Activated CD4-positive, CD25-positive, alpha-beta regulatory T cell (primary cell): ENCODE measurements at places on chromosomes 1 and 21.

DNA sequence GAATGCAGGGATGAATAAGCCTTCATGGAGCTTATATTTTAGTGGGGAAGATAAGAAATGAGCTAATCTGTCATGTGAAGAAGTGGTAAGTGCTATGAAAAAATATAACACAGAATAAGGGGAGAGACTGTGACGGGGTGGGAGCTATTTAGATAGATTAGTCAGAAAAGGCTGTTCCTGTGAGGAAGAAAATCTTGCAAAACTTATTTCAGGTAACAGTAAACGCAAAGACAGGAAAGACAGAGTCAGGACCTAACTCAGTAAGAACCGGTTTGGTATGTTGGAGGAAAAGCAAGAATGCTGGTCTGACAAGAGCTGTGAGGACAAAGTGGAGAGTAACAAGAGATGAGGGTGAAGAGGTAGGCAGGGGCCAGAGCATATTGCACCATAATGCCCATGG lies 22.0 kb downstream of the GNAI3 start:
- DNase-seq = no peak

GRCh38 chr1:33610391-33610790 lies 137.9 kb downstream of the ZSCAN20 start:
- no peak for DNase-seq

DNA sequence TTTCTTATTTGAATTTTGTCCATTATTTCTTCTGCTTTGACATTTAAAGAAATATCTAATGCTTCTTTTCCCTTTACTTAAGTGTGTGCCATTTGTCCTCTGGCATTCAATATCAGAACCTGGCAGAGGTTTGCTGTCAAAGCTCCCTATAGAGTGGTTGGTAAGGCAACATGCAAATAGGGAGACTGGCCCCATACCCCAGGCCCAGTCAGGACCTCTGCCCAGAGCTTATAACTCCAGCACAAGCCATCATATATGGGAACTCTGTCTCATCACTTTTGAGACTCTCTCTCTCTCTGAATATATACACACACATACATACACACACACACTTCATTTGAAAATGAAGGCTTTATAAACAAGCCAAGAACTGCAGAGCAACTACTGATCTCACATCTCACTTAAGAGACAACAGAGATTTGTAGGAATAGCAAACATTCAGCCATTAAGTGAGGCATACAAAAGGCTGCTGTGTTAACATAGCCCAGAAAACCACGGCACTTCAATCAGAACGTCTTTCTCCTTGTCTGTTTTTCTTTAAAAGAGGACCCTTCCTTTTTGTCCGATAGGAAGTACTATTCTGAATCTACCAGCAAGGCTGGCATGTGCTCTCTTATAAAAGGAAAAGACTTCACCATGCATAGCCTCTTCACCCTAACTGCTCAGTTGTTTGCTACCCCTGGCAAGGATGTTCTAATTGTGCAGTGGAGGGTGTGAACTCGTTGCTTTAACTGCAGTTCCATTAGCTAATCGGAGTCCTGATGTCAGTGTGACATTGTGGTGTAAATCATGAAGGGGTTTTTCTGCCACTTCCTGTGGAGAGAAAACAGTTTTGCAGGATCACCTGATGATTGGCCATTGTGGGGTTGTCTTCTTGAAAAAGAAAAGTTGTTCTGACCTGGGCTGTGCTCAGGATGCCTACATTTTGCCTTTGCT lies 101.7 kb downstream of the NR5A2 start:
- DNase-seq = no peak

GRCh38 chr1:49045371-49045770 lies 268.7 kb upstream of the BEND5 start:
- DNase-seq = no peak

DNA sequence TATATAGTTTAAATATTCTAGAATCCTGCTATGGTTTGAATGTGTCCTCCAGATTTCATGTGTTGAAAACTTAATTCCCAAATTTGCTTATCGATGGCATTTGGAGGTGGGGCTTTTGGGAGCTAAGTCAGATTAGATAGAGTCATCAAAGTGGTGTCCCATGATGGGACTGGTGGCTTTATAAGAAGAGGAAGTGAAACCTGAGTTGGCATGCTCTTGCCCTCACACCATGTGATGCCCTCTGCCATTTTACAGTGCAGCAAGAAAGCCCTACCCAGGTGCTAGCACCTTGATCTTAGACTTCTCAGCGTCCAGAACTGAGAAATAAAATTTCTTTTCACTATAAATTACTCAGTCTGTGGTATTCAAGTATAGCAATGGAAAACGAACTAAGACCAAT lies 111.3 kb downstream of the TGFB2 start:
- DNase-seq = no peak

DNA sequence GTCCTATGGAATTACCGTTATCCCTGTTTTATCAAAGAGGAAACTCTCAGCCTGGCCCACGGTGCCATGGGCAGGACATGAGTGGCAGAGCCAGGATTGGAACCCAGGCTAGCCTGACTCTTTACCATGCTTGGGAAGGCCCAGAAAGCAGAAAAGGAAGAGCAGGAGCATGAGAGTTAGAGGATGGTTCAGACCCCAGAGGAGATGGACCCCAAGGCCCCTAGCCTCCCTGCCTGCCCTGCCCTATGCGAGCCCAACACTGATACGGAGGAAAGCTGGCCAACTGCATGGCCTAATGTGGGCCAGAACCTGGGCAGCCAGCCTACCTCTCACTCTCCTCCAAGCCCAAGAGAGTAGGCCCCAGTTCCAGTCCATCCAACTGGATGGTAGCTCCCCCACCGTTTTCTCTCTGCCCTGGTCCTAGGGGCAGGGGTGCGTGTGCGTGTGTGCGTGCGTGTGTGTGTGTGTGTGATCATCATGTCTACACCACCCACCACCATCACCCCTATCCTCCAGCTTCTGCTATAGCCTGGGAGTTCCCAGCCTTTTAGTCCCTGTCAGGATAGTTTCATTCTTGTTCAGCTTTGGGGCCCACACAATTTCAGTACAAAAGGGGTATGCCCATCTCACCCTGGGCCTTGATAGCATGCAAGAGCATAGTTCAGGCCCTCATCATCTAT lies 15.4 kb upstream of the MEX3A start:
- DNase-seq = no peak

GRCh38 chr1:25485536-25486411 lies 55.1 kb downstream of the MACO1 start:
- DNase-seq = no peak

GRCh38 chr1:245715970-245716369 lies 561.2 kb downstream of the KIF26B start:
- no peak for DNase-seq

- no peak for DNase-seq
These were observed 395.4 kb downstream of the NTNG1 start for GRCh38 chr1:107536266-107536665.

- no peak for DNase-seq
These were observed 7.4 kb downstream of the LRRC53 start for GRCh38 chr1:74504933-74505512.

DNA sequence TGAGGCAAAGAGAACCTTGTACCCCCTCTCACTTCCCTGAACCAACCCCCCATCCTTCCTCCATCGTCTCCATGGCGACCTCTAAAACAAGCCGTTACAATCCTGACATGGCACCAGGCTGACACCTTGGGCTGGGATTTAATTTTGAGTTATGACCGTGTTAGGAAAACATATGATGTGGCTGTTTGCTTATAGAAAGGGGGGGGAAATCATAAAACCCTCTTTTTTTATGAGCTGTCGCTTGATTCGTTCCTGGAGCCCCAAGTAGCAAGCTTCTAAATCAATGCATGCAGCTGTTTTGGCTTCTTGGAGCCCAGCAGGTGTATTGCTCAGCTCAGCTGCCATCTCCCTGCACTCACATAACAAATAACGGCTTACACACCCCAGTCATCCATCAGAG lies 301.2 kb upstream of the SPAG17 start:
- no peak for DNase-seq

GRCh38 chr1:101444381-101444780 lies 207.6 kb downstream of the S1PR1 start:
- DNase-seq = no peak

DNA sequence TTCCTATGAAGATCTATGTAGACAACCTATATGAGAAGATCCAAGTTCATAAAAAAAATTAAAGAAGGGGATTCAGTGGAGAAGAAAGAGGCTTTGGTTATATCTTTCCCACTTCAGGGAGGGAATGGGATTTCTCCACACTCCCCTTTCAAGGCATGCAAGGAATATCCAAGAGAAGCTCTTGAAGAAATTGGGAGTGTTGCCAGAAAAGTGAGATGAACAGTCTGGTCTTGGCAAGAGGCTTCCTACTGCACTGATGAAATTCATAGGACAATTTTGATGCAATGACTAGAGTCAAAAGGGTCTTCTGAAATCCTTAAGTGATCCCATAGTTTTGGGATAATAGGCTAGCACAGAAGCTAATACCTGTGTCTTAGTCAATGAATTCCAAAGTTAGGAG lies 153.0 kb downstream of the KCTD3 start:
- no peak for DNase-seq

- DNase-seq = no peak
These were observed 5.8 kb downstream of the TRIM33 start for GRCh38 chr1:114505148-114505561.

GRCh38 chr1:223763251-223763650 lies 50.9 kb downstream of the CAPN2 start:
- DNase-seq = no peak

GRCh38 chr1:244915736-244916135 lies 51.4 kb upstream of the HNRNPU start:
- no peak for DNase-seq

DNA sequence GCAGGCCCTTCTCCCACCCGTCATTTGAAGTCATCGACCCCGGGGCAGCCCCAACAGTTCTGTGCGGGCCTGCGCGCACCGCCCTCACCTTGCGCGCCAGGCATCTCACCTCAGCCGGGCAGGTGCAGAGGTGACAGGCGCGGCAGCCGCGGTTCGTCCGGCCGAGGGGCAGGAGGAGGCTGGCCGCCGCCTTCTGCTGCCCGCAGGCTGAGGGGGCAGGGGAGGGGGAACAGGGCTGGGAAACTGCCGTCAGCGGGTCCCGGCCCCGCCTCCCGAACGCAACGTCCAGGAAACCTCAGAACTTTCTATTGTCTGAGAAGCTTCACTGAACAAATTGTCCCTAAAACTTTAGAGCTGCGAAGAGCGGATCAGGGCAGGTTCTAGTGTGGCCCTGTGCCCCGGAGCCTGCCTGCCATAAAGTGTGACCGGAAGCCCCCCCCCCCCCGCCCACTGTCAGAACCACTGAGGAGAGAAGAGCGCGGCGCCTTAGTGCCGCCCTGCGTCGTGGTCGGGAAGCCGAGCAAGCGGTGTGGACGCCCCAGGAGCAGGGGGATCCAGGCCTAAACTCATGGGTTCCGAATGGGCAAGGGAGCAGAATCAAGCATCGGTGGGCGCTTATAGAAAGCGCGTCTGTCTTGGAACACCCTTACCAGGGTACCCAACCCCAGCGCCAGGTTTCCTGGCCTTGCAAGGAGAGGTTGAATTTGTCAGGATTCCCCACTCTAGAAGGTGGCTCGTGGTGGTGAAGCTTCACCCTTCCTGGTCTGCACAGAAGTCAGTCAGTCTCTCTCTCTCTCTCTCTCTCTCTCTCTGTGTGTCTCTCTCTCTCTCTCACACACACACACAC lies 13.3 kb upstream of the TBX15 start:
- no peak for DNase-seq

DNA sequence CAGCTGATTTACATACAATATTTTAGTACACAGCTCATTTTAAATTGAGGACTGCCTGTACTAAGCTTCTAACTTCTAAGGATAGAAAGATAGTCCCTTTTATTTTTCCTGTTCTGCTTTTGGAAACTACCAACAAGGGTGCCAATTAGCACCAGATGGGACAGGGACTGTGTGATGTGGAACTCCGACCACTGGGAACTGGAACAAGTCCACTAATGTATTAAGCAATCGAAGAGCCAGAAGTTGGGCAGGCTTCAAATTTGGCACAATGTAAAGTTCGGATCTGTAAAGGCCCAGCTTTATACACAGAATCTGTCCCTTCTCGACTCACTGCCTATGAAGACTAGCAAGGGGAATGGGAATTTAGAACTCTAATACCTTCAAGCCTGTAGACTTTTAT lies 149.3 kb downstream of the ZC3H11B start:
- DNase-seq = no peak

GRCh38 chr1:167054531-167054930 lies 35.6 kb downstream of the GPA33 start:
- DNase-seq = no peak

DNA sequence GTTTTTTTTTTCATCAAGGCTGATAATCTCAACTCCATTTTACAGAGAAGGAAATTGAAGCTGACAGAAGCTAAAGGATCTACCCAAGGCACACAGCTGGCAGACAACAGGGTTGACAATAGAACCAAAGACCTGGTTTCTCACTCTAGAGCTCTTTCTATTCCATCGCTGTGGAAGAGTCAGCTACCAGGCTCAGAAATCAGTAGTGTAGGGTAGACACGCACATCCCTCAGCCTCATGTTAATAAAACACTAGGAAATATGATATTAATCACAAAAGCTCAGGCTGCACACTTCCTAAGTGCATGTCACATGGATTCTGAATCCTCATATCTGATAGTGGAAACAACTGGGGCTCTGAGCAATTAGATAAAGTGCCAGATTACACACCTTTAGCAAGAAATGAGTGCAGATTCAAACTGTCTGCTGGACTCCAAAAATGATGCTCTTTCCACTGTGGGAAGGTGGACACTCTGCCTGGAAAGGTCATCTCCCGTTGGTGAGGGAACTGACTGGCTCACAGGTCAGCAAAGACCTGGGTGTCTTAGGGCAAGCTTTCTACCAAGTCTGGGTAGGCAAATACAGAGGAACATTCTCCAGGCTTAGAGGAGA lies 139.1 kb downstream of the TGFBR3 start:
- DNase-seq = no peak

GRCh38 chr1:200491103-200491502 lies 81.3 kb upstream of the ZNF281 start:
- DNase-seq = no peak

GRCh38 chr1:63592536-63593302 lies 492 bp upstream of the PGM1 start:
- no peak for DNase-seq

DNA sequence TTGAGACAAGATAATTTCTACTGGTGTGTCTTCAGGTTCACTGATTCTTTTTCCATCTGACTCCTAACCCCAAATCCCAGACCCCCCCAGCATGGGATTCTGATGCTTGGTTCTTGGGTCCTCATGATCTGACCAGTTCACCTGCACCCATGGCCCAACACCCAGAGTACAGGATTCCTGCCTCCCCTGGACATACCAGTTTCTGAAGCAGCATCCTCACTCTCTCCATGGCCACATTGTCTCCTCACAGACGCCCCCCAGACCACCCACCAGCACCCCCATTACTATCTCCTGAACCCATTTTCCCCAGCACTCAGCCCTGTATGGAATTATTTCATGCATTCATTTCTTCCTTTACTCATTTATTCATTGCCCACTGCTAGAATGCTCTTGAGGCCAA lies 864 bp upstream of the KRTAP12-3 start:
- DNase-seq = no peak

GRCh38 chr1:179770887-179771502 lies 27.9 kb downstream of the FAM163A start:
- no peak for DNase-seq

GRCh38 chr21:26011292-26011940 lies 159.2 kb downstream of the APP start:
- DNase-seq = no peak

GRCh38 chr1:119372503-119373086 lies 4.0 kb downstream of the HAO2 start:
- no peak for DNase-seq

GRCh38 chr1:181117648-181118449 lies 29.3 kb downstream of the IER5 start:
- no peak for DNase-seq

GRCh38 chr1:55696181-55696754 lies 481.1 kb upstream of the USP24 start:
- DNase-seq = no peak
